ENCODE measurements at places on chromosomes 1 and 21.

GRCh38 chr1:116760487-116760886 lies 6.3 kb downstream of the CD2 start:
- no peak for DNase-seq

- DNase-seq: no peak
These were observed 14.7 kb downstream of the LYPLAL1 start for GRCh38 chr1:219188331-219188803.

DNA sequence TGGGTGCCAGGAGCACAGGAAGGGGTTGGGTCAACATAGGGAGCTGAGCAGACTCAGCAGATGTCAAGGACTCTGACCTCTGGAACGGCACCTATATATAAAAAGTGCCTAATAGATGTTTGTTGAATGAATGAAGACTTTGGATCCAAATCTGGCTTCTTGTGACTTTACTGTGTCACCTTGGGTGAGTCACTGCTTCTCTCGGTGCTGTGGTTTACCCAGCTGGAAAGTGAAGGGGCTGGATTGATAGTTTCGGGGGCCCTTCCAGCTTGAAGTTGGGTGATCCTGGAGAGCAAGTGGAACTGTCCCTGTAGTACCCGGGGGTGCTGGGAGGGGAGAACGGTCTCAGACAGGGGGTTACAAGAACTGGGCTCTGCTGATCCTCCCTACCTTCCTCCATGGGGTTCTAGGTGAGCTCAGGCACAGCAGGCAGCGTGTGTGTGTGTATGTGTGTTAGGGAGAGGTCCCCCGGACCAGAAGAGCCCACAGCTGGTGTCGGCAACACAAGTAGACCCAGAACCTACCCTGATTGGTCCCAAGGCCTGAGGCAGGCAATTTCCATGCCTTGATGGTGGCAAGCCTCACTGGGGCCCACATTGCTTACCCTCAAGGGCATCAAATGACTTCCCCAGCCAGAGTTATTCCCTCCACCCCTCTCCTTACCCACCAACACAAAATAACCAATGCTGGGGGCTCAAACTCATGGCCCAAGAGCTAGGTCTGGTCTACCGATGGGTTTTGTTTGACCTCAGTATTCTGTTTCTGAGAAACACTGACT lies 5.5 kb upstream of the PADI1 start:
- no peak for DNase-seq

GRCh38 chr1:102901996-102902395 lies 206.3 kb downstream of the COL11A1 start:
- DNase-seq: no peak

DNA sequence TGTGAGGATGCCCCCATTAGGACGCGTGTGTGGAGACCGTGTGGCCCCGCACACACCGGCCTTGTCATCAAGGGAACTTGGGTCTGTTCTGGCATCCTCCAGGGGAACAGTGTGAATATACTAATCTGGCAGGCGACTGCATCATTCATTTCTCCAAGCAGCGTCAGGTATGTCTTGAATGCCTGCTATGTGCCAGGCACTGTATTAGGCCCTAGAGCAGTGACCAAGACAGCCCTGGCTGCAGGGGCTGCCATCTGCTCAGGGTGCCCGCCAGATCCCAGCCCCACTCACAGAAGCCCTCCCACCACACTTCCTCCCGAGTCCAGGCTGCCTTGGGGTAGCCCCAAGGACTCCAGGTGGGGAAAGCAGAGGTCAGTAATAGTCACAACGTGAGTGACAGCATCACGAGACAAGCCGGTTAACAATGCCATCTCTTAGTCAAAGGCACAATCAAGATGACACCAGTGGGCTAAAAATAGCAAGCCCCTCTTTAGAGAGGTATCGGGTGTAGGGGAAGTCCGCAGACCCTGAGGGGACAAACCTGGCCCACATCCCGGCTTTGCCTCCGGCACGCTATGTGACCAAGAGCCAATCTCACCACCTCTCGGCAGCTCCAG lies 7.5 kb upstream of the LAPTM5 start:
- no peak for DNase-seq

DNA sequence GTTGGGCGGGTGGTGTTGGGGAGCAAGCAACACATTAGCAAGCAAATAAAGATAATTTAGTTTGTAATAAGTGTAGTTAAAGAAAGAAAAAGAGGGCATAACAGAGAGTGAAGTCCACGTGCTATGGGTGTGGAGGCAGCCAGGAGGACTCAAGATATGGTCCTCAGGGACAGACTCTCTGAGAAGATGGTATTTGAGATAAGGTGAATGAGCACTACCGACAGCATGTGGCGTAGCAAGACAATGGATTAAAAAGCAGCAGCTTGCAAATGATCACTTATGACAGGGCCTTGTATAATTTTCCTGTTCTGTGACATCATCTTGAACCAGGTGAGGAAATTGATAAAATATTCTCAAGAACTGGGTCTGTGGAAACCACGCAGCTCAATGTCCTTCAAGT lies 487.8 kb downstream of the PCP4 start:
- no peak for DNase-seq

DNA sequence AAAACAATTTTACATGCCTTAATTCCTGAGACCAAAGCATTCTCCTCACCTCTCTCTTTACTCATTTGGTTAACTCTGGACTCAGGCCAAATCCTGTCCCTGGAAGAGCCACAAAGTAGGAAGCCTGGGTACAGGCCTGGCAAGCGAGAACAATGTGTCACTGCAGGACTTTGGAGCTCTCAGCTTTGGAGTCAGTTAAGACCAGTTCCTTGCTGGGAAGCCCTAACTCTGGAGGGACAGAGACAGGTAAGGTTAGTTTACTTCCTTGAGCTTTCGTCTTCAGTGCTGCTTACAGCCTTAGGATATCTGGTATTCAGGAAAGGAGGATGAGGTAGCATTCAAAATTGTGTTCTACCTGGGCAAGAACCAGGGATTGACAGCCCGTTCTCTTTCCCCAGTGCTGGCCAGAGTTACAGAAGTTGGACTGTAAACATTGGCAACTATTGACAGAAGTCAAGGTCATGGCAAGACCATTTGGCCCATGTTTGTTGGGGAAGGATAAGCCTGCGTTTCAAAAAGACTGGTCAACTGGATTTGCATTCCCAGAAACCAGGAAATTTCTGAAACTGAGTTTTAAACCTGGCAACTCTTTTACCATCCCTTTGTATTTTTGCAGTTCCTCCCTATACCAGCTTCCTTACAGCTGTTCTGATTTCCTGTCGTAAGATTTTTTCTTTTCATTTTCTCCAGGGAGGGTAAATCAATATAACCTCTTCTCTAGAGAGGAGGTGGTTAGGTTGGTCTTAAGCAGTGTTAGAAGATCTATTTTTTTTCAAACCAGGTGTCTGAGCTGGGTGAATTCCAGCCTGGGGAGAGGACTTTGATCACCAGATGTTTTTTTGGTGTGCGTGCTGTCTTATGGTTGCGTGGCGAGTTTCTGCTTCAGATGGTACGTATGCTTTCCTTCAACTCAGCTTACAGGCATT lies at the start of gene C4BPB:
Gene C4BPB (plus strand): TSS at position 160 of the 926 bp plus-strand sequence. CDS start 672 bp downstream, at position 832.
- DNase-seq: peak; percentile 58

- DNase-seq: no peak
These were observed 262.9 kb upstream of the RUNX1 start for GRCh38 chr21:35311985-35312384.

DNA sequence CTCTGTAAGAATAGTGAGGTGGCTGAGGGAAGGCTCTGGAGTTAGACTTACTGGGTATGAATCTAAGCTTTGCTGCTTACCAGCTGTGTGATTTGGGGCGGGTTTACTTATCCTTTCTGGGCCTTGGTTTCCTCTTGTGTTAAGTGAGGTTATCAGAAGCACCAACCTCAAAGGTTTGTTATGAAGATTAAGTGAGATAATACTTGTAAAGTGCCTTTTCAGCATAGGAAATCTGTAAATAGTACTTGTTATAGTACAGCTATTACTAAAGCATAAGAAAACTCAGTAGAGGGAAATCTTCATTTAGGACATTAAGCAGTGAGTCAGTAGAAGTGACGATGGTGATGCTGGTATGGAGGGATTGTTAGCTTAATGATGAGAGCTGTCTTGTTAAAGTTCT lies 12.1 kb downstream of the HHAT start:
- no peak for DNase-seq

DNA sequence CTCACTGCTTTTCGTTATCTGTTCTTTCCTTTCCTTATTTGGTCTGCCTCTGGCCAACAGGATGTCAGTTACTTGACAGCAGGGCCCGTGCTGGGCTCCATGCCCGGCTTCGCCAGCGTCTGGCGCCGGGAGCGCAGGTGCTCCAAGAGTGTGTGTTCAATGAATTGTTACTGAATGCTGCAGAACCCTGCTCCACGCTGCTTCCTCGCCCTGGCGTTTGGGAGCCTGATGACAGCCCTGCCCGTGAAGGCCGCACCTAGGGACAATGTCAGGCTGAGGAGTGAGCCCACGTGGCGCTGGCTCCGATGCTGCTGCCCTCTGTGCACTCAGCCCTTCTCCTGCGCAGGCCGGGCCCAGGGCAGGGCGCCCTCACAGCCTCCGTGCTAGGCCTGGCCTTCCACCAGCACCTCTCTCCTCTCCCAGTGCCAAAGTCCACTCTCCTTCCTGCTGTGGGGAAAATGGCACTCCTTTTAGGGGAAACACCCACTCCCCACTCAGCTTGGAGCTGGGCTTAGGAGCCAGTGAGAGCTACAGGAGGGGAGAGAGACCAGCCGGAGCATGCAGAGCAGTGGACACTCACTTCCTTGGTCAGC lies 51.4 kb downstream of the ACBD3 start:
- DNase-seq: no peak

DNA sequence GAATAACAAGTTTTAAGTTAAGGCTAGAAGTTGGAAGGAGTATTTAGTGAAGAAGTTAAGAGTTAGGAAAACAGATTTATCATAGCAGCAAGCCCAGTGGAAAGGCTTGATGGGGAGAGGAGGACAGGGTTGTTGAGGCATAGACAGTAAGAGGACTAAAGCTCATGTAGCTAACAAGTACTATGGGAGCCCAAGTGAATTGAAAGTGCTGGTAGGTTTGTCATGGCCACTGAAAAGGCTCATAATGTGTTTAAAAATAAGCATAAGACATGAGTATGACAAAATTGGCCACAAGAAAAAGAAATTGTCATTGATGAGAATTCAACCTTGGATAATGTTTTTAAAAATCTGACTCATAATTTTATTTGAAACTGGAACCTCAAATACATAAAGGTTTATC lies 49.2 kb upstream of the CRB1 start:
- no peak for DNase-seq

DNA sequence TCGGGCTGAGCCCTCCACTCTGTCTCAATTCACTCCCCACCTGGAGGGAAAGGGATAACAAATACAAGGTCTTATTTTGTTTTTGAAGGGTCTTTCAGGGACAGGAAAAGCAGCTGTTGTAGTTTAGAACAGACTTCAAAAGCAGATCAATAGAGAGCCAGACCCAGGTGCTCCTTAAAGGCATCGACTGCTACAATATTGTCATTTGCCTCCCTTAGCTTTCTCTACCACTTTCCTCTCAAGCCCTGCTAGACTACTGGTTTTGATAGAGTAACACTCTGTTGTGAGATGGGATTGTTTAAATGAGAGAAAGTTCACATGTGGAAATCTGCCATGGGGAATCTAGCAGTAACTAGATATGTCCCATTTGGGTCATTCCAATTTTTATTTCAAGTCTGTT lies 24.0 kb downstream of the RGS7 start:
- DNase-seq: no peak

DNA sequence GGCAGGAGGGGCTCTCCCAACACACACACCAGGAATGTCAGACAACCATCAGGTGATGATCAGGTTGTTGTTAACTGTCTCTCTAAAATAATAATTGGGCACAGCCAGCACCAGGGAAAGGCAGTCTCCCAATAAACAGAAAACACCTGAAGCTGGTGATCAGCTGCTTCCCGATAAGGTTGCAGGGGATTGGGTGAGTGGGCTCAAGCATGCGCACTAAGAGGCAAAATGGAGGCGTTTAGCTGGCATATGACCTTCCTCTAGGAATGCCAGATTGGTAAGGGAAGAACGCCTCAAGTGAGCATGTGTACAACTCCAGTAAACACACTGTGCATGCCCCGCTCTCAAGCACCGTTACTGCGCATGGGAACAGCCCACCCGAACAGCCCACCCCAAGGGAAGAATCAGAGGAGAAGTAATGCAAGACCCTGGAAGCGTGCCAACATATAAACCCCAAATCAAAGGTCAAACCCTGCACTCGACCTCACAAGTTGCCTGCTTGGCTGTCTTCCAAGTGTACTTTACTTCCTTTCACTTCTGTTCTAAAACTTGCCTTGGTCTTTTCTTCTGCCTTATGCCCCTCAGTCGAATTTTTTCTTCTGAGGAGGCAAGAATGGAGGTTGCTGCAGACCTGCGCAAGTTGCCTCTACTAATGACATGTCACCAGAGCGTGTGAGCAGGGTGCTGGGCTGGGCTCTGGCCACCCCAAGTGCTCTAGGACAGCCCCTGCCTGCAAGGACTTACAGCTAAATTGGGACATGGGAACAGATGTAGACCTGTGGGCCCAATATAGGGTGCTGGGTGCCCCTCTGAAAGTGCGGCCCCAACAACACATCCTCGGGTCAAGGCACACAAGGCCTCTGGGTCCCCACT lies 200.8 kb downstream of the RHOU start:
- DNase-seq: no peak

DNA sequence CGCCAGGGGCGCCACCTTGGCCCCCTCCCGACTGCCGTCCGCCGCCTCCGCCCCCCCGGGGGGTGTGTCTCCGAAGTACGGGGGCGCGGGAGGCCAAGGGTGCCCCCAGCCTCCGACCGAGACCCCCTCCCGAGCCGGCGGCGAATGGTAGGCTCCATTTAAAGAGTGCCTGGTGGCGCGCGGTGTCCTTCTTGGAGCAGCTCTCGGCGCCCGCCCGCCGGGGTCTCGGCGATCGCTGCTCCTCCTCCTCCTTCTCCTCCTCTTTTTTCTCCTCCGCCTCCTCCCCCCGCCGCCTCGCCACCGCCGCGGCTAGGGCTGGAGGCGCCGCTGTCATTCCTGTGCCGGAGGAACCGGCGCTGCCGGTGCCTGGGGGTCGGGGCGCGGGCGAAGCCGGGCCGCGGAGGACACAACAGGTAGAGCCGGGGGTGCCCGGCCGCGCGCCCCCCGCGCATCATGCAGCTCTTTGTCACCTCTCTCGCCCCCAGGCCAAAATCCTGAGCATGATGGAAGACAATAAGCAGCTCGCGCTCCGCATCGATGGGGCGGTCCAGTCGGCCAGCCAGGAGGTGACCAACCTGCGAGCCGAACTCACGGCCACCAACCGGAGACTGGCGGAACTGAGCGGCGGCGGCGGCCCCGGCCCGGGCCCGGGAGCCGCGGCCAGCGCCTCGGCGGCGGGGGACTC lies at the start of gene KAZN:
Gene KAZN (plus strand): TSS at position 188 of the 685 bp plus-strand sequence.
- no peak for DNase-seq

DNA sequence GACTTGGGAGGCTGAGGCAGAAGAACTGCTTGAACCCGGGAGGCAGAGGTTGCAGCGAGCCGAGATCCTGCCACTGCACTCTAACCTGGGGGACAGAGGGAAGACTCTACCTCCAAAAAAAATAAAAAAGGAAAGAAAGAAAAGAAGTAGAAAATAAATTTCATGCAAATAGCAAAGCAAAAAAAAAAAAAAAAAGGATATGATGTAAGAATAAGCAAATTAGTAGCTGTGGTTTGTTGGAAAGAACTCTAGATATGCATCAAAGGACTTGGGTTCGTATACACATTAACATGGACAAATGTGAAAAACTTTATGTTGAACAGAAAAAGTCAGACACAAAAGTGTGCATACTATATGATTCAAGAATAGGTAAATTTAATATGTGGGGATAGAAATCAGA lies 11.9 kb downstream of the WASF2 start:
- no peak for DNase-seq
